ENCODE measurements at places on chromosomes 7 and 10.

- no peak for DNase-seq
Observed at GRCh38 chr7:57482-58255, 134.7 kb upstream of the FAM20C start.

DNA sequence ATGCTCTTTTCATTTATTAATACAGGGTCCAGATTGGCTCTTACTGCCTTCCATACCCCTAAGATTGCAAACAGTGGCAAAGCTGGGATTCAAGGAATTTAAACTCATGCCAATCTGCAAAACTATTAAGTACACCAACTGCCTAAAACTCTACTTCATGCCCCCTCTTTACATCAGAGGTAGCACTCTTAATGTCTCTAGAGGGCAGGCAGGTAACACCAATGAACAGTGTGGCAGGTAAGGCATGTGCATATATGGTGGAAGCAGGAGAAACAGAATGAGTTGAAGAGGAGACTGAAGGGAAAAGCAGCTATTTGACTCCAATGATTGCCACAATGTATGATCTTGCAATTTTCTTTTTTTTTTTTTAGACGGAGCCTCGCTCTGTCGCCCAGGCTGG is 156.7 kb downstream of the BTAF1 start:
- no peak for DNase-seq

GRCh38 chr10:47067949-47068940 is 157.0 kb downstream of the PTPN20 start:
- no peak for DNase-seq

GRCh38 chr10:6025683-6026255 is 36.4 kb downstream of the IL2RA start:
- DNase-seq, result no peak

DNA sequence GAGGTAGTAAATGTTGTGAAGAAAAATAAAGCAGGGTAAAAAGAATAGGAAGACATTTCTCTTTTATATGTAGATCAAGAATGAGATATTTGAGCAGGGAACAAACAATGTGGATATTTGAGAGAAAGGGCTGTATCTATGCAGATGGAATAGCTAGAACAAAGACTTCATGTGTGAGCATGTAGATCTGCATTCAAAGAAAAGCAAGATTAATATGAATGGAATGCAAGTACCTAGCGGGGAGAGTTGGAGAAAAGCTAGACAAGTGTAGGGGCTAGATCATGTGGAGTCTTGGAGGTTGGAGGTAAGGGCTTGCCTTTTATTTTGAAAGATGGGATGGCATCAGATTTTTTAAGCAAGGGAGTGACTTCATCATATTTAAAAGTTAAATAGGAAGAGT is 27.1 kb downstream of the SHOC2 start:
- DNase-seq, result no peak

DNA sequence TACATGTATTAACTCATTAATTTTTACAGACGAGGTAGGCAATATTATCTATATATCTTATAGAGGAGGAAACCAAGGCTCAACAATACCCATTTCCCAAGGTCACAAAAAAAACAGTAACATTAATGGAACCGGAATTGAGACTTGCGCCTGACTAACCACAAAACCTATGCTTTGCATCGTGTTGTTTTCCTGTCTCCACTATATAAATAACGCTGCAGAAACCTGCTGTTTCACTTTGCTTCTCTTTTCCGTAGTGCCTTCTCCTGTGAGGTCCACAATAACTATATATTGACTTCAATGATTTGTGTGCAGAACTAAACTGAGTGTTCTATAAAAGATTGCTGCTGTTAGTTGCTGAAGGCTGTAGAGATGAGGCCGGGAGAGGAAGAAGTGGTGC is 97.7 kb upstream of the RPA3 start:
- no peak for DNase-seq

DNA sequence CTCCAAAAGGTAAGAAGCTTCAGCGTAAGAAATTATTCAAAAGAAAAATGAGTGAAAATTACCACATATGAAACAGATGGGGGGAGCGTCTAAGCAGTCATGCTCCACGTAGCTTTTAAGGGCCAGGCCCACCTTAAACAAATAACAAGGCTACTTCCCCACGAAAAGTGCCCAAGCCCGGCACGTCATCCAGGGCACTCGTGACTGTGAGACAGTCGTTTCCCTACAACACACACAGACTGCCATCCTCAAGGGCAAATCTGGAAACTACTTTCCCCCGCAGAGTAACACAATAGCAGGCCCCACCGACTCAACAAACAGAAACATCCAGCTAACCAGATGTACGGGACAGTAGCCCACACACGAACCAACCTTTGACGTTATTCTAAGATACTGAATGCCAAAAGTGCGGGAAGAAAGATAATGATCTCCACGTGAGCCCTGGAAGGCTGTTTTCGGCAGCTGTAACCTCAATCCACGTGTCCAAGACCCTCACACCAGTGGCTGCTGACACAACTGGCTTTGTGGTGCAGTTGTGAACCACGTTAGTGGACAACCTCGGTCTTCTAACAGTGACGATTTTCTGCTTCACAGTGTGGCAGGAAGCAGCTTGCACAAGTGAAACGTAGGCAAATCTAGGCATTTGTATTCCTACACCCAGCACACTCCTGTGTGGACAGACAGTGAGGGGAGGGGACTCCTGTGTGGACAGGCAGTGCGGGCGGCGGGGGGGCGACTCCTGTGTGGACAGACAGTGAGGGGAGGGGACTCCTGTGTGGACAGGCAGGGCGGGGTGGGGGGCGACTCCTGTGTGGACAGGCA is 251.7 kb downstream of the ZMYND11 start:
- no peak for DNase-seq

DNA sequence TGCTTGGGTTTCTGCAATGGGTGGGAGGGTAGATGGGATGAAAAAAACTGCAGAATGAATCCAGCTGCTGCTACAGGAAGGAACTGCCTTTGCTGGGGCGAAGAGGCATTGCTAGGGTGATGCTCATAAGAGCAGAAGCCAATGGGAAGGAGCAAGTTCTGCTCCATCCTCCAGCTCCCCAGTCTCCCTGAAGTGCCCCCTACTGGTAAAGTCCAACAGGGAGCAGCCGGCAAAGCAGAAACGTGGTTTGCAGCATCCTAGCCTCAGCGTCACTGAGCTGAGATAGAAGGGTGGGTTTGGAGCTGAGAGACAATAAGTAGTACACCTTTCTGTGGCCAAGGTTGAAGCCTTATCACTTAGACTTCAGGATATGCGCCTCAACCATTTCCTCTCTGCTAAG is 220.5 kb downstream of the CCSER2 start:
- DNase-seq, result no peak

DNA sequence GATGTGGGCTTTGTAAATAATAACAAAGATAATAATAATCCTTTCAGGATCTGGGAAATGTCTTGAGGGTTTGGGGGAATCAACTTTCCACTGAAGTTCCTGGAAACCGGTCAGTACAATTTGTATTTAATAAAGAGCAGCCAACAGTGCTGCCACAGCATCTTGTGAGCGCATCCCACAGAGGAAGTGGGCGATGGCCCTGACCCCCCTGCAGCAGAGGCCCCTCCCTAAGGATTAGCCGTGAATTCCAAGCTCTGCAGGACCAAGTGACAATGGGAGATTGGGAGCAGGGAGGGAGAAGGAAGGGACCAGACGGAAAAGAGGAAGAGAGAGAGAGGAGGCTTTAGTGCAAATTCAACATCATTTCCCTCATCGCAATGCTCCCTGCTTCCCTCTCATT is 349.2 kb downstream of the RNLS start:
- DNase-seq, result no peak

DNA sequence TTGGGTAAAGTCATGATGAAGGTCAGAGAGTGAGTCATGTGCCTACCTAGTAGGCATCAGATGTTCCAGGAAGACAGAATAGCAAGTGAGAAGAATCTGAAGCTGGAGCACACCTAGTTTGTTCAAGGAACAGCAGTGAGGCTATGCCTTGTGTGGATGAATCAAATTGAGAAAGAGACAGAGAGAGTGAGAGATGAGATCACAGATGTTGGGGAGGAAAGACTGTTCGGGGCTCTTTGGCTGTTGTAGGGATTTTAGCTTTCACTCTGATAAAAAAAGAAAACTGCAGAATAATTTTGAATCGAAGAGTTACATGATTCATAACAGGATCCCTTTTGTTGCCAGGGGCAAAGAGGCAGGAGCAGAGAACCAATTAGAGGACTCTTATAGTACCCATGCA is 6.3 kb downstream of the LIPF start:
- no peak for DNase-seq

- DNase-seq, result no peak
Observed at GRCh38 chr10:11757454-11757820, 15.3 kb downstream of the ECHDC3 start.

GRCh38 chr10:89297356-89297755 is 4.5 kb upstream of the IFIT2 start:
- DNase-seq, result no peak

GRCh38 chr7:117044664-117045063 is 91.4 kb downstream of the ST7 start:
- no peak for DNase-seq

DNA sequence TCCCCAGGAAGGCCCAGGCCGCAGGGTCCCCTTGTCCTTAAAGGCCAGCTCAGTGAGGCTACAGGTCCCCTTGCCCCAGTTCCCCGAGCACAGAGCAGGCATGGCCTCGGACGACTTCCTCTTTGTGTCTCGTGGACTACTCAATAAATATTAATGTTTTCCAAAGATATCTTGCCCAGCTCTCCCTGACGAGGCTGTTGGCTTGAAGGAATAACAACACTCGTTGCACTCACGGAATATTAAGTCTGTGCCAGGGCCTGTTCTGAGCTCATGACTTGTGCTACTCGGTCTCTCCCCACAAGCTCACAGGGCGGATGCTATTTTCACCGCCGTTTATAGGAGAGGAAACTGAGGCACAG is 68.2 kb downstream of the CUX1 start:
- DNase-seq, result no peak

DNA sequence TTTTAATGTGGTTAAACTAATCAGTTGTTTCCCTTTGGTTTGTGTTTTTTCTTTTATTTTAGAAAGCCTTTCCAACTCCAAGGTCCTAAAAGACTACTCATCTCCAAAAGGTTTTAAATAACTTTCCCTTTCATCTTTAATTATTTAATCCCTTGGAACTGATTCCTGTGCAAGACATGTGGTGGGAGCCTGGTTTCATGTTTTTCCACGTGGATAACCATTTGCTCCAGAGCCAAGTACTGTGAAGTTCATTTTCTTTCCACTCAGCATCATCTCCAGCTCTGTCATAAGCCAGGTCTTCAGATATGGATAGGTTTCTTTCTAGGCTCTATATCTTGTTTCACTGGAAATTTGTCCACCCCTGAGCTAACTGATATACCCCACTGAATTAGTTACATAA is 16.7 kb downstream of the PPP1R3C start:
- DNase-seq, result no peak

DNA sequence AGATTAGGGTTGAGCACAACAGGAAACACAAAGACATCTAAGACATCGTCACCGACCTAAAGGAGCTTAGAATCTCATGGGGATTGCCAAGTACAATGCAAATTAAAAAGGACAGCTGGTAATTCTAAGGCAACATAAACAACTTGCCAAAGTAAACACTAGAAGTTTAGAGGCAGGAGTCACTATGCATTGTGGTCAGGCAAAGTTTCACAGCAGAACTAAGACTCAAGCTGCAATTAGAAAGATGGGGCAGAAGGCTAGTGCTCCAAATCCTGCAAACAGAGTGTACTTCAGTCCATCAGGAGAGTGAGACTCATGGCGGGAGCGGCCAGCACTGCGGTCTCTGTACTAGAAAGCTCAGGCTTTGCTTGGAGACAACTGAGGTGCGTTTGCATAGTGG is 52.7 kb downstream of the HIPK2 start:
- DNase-seq, result no peak

- no peak for DNase-seq
Observed at GRCh38 chr10:127979045-127979444, 72.1 kb downstream of the PTPRE start.

GRCh38 chr7:55966851-55967250 is 2.5 kb downstream of the NIPSNAP2 start:
- no peak for DNase-seq

DNA sequence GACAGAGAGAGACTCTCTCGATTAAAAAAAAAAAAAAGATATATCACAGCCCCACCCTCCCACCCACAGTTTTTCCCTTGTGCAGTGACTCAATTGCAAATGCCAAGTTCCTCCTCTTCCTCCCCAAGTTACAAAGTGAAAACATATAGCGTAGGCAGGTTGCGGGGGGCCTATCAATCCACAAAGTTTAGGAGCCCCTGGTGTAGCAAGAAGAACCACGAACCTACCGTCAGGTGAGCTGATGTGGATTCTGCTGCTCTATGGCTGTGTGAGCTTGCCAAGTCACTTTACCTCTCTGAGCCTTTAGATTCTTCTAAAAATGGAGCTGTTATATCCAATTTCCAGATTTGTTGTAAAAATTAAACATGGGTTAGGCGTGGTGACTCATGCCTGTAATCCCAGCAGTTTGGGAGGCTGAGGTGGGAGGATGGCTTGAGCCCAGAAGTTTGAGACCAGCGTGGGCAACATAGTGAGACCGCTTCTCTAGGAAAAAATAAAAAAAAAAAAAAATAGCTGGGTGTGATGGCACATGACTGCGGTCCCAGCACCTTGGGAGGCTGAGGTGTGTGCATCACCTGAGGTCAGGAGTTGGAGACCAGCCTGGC is 8.2 kb upstream of the RHBDD2 start:
- no peak for DNase-seq

DNA sequence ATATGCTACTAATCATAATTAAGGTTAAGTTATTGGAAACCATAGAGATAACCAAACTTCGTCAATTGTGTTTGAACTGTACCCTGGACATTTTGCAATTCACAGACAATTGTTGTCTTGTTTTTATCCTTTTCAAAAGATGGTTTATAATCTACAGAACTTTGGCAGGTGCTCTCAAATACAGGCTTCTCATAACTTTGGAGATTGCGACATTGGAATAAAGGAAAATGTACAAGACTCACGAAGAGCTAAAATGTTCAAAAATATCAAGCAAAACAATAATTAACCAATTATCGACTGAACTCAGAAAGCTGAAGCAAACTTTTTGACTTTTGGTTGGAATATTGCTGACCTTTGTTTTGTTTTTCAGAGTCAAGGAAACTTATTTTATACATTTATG is 88.4 kb upstream of the GPR22 start:
- DNase-seq, result no peak
